ENCODE measurements at places on chromosomes 4 and X. TPM values are rescaled to one million over a fixed set of nuclear protein-coding genes. Genes with fewer than 3 reads are reported as not detected.

RTL5 gene
- total RNA-seq, result 10.6 TPM

NAP1L5 gene
- total RNA-seq, result 9.7 TPM

ZCCHC13 gene
- not detected for total RNA-seq

ITM2A gene
- 83.7 TPM for total RNA-seq

ABCG2 gene
- total RNA-seq, result 11.2 TPM
